ENCODE measurements at places on chromosomes 12 and 14.

- no peak for DNase-seq
Measured at GRCh38 chr12:23359975-23360701, 589.3 kb downstream of the SOX5 start.

DNA sequence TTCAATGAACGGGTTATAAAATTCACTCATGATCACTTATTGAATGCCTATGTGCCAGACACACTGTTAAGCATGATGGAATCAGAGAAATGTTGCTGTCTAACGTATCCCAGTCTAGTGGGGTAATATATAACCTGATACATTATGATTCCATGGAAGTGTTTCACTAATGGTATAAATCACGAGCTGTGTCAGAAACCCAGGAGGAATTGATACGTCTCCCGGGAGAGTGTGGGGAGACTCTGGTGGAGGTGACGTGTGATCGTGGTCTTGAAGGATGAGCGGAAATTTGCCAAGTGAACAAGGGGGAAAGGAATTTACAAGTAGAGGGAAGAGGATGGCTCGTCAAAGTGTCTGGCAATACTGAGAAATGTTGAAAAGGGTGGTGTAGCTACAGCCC lies 26.5 kb downstream of the MANSC1 start:
- DNase-seq, result no peak

DNA sequence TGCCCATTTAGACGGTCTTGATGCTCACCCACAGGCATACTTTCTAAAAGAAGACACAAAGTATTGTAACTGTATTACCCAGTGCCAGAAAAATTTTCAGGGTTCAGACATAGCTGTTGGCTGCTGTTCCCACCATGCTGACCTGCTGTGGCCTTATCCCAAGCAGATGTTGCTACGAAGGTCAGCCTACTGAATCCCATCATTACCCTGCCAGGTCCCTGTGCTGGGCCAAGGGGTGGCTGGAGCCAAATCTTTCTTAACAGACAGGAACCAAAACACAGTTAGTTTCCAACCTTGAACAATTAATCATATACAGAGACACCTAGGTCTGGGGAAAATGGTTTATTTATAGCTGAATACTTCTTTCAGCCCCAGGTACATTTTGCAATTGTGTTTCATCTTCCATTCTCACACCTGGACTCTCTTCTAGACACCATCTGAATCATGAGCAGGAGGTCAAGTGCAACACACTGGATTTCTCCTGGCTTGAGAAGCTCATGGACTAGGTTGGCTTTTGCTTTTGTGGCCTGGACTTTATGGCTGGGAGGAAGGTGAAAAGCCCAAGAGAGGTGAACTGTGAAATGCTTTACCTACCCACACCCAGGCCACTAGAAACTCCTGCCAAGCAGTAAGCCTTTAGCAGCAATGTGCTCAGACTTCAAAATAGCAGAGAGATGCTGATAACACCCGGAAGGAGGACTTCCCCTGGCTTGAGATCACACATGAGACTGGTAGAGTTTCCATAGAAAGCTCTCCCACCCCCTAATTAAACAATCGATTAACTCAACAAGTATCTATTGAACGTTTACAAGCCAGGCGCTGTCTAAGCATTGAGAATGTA lies 150.1 kb downstream of the SUDS3 start:
- DNase-seq, result no peak

DNA sequence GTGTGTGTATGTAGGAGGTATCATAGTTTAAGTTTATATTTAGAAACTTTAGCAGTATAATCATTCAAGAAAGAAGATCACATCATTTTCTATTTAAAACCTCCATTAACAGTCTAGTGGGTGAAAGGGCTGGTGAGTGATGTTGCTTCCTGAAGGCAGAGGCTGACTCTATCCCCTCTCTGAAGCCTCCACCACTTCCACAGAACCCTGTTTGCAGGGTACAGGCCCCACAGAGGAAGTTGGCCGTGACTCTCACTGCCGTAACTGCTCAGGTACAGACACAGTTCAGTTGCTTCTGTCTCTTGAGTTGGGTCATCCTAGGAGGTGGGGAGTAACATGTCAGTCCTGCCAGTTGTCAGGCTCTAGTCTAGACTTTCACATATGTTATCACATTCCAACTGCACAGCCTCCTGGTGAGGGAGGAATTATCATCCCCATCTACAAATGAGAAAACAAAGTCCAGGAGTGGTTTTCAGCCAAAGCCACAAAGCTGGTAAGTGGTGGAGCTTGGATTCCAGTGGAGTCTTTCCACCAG lies 31.5 kb downstream of the CFL2 start:
- no peak for DNase-seq

DNA sequence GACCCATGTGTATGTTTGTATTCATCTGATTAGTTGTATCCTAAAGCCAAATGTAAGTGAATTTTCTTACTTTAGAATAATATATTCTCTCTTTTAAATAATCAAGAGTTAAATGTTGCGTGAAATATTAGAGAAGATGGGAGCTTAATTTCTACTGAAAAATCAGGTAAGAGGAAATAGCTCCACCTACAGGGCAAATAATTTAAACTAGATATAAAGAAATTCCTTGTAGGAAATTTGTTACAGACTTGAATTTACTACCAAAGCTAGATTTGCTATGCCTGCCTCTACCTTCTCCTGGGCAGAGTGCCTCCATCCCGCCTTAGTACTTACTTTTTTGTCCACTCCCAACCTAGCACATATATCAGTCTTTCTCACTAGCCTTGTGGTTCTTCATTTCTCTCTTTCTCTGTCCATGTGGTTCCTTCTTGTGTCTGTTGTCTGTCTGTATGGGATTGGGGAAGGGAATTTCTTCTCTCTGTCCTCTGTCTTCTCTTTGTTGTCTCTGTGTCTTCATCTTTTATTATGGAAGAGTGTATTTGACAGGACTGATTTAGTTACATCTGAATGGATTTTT lies 44.7 kb downstream of the PALS1 start:
- DNase-seq, result no peak

DNA sequence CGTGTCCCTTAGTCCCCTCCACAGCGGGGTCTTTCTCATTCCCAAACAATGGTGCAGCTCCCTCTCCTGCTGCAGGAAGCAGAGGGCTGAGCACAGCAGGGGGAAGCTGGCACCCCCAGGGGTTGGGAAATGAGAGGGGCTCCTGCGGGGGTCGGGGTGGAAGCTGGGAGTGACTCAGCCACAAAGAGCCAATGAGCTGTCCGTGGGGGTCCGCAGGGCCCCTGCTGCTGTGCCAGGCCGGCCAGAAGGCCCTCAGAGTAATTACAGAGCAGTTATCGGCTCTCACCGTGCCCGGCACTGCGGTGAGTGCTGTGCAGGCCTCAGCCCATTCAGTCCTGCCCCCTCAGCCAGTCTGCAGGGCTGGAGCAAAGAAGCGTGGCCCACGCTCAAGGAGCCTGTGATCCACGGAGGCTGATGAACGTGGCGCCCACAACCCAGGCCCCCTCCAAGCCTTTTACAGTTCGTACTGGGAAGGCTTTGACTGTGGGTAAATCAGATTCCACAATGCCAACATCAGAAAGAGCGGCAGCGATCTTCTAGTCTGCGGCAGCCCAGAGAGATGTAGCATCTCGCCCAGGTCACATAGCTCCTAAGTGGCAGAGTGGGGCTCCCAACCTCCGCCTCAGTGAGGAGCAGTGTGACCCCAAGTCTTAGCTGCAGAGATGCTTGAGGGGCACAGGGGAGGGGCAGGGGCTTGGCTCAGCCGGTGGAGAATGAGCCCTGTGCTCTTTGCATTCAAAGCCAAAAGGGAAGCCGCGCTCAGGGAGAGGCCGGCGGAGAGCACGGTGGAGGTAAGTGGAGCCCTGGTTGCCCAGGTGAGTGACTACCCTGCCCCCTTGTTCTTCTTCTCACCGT lies 43.4 kb downstream of the SLC6A12 start:
- no peak for DNase-seq

- DNase-seq, result no peak
Measured at GRCh38 chr12:113831016-113831415, 135.1 kb downstream of the RBM19 start.

- no peak for DNase-seq
Measured at GRCh38 chr12:104998423-104999346, 12.6 kb downstream of the NOPCHAP1 start.

DNA sequence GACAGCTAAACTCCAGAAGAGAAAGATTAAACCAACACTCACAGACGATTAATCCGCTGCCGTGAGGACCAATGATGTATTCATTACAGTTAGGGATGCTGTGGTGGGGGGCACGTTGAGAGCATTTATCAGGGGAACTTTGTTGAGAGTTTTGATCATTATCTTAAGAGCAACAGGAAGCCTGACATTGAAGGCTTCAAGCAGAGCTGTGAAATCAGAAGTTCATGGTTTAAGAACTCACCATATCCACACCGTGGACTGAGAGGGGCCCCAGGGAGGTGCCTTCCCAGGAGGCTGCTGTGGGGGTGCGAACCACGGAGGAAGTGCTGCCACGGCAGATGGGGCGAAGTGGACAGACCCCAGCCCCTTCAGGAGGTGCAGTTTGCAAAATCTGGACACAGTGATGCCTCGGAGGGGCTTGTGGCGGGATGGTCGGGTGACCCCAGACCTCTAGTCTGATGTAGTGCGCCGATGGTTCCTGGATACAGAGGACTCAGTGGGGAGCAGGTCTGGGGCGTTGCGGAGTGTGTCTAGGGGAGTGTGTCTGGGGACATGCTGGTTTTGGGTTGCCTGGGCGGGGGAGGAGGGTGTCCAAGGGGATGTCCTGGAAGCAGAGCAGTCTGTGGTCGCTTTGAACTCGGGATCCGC lies 73.0 kb downstream of the DIO3 start:
- DNase-seq, result no peak

DNA sequence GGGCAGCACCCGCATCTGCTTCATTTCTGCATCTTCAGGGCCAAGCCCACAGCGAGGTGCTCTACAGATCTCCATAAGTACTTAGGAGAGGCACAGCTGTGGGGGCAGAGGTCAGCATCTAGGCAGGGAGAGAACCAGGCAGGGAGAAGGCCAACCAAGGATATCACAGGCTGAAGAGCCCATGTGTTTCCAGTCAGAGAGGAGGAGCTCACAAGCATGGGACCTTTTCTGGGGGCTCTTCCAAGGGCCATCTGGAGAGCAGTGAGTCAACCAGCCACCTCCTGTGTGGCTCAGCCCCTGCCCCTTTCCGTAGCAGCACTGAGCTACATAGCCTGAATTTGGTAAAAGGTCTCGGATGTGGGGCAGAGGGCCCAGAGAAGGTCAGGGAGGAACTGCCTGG lies 78.5 kb downstream of the ARL6IP4 start:
- no peak for DNase-seq

GRCh38 chr14:96408608-96409007 lies 16.7 kb downstream of the AK7 start:
- DNase-seq, result no peak

- no peak for DNase-seq
Measured at GRCh38 chr12:52495389-52495788, 2.3 kb upstream of the KRT6A start.

DNA sequence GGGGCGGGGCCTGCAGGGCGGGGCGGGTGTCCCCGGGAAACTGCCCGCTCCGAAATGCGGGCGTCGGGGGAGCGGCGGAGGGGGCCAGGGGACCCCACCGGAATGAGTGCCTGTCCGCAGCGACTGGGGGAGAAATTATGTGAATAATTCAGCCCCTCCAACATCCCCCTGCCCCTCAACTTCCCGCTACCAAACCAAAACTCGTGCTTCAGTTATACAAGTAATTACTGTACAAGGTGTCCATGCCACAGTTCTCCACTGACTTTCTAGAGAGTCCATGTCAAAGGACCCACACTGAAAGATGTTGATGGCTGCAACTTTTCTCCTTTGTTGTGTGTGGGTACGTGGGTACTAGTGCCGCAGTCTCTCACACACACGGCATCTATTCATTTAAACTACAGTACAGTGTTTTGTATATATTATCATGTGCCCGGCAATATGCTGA lies 414 bp upstream of the CDK17 start:
- no peak for DNase-seq

DNA sequence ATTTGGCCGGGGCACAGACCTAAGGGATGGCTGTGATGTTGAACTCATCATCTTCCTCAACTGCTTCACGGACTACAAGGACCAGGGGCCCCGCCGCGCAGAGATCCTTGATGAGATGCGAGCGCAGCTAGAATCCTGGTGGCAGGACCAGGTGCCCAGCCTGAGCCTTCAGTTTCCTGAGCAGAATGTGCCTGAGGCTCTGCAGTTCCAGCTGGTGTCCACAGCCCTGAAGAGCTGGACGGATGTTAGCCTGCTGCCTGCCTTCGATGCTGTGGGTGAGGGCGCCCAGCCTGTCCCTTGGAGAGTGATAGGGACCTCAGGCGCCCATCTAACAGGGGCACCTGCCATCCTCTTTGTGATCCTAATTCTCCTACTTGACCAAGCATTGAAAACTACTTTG lies 12.4 kb downstream of the OAS3 start:
- DNase-seq, result no peak

DNA sequence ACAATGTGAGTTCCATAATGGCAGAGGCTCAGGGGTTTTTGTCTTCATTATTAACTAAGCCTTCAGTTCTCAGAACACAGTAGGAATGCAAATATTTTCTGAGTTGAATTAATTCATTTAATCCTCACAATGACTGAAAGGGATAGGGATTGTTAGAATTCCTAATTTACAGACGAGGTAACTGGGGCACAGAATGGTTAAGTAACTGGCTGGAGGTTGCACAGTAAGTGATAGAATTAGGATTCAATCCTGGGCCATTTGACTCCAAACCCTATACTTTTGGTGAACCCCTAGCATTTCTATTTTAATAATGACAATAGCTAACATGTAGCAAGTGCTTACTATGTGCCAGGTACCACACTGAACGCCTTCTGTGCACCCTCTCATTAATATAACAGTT lies 163.1 kb downstream of the PPM1H start:
- no peak for DNase-seq

DNA sequence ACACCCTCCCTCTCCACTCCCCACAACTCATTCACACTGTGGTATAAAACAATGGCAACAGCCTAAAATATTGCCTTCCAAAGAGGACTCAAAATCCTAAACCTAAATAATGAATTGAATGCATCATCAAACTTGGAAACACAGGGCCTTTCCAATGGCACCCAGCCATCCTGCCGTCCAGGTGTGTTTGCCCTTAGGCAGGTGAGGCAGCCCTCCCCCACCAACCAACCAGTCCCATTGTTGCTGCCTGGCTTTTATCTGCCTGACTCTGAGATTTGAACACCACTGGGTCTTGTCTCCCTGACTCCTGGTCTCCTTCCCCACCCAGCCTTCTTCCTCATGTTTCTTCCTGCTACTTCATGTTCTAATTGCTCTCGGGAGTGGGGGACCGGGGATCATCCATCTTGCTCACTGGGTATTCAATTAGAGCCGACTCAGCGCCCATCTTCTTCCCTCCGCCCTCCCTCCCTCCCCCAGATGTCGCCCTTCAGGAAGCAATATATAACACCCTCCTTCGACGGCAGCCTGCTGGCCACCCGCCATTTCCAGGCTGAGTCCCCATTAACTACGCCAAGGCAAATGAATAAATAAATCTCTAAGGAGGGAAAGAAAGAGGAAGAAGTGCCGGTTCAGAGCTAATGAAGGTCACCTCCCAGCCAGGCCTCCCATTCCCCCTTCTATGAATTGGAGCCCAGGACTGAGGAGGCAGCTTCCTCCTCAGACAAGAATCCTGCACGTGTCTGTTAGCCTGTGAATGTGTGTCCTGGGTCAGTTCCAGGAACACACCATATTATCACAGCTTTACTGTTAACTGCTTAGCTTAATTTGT lies 36.3 kb upstream of the NTF3 start:
- DNase-seq, result no peak

All from esophagus squamous epithelium (tissue), 5 donors.